T-helper 17 cell (primary cell): ENCODE measurements at places on chromosomes 11 and 22. TPM values are rescaled to one million over a fixed set of nuclear protein-coding genes. Genes with fewer than 3 reads are reported as not detected.

Gene FGF19
- total RNA-seq = not detected

DNA sequence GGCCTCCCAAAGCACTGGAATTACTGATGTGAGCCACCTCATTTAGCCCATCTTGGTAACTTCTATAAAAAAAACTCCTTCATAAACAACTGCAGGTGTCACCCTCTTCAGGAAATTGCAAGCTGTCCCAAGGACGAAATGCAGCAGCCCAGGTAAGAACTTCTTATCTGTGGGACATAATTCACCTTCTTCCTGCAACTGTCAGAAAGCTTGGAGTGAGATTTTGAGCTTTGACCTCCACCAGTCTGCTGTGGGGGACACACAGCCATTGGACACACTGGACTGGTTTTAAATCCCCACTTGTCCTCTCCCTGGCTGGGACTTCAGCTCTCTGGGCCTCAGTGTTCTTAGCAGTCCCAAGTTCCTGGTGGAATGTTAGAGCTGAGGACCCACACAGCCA, 368.5 kb downstream of the MN1 start:
- no peak for DNase-seq

GRCh38 chr11:86218125-86219084, 26.1 kb upstream of the EED start:
- DNase-seq = peak; percentile 25

GRCh38 chr22:16914006-16914405, 88.8 kb upstream of the XKR3 start:
- DNase-seq = no peak

Gene SMTNL1
- total RNA-seq = not detected

GRCh38 chr11:111213256-111213655, 32.3 kb upstream of the POU2AF2 start:
- no peak for DNase-seq

DNA sequence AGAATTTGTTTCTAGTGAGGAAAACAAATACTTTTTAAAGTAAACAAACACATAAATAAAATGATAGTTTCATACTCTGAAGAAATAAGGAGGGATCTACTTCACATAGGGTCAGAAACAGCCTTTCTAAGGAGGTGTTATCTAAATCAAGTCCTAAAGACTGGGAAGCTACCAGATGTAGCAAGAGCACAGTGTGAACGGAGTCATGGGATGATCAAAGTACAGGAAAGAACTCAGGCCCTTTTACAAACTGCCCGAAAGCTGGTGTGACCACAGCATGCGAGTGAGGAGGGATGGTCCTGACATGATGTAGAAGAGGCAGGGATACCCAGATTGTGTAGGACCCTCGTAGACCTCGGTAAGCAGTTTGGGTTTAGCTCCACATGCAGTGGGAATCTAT, 102.8 kb downstream of the ARHGAP32 start:
- DNase-seq = no peak

Gene FAR1
- 33.7 TPM for total RNA-seq

Gene CD248
- total RNA-seq = not detected

- no peak for DNase-seq
Measured at GRCh38 chr11:20844630-20845029, 175.2 kb downstream of the NELL1 start.

Gene PAAF1
- 14.8 TPM for total RNA-seq

GRCh38 chr22:24106385-24107381, 74.6 kb upstream of the SUSD2 start:
- DNase-seq = no peak
